Breast epithelium (tissue), 4 donors: ENCODE measurements at places on chromosomes 6 and 20. TPM values are rescaled to one million over a fixed set of nuclear protein-coding genes. Genes with fewer than 3 reads are reported as not detected.

Gene TM9SF4
- total RNA-seq = 26.9 TPM

- H3K27me3 ChIP-seq = no peaks in the 10 kb centered on the region
- H3K36me3 ChIP-seq = no peaks in the 10 kb centered on the region
- no peak for DNase-seq
- H3K27ac ChIP-seq = no peak overlapping the region
These were observed 92.4 kb downstream of the PLCB4 start for GRCh38 chr20:9161311-9161710.

DNA sequence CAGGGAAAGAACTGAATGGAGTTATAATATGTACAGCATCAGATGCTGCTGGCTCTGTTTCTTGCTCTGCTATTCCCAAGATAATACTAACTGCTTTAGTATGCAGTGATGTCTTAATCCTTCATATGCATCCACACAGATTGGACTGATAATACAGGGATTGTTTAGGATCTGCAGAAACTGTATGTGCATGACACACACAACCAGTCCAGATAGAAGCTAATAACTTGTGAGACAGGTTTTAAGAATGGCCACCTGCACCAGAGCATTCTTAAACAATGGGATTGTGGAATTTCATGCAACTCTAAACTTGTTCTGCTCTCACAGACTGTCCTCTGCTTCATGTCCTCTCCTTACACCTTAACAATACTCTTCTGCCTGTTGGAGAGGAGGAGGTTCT, 90.9 kb downstream of the SPTLC3 start:
- no peak for DNase-seq
- H3K4me3 ChIP-seq = no peak overlapping the region
- H3K36me3 ChIP-seq = no peaks in the 10 kb centered on the region
- H3K27ac ChIP-seq = no peak overlapping the region
- H3K27me3 ChIP-seq = no peaks in the 10 kb centered on the region

Gene RIPOR3
- total RNA-seq = 4.5 TPM

DNA sequence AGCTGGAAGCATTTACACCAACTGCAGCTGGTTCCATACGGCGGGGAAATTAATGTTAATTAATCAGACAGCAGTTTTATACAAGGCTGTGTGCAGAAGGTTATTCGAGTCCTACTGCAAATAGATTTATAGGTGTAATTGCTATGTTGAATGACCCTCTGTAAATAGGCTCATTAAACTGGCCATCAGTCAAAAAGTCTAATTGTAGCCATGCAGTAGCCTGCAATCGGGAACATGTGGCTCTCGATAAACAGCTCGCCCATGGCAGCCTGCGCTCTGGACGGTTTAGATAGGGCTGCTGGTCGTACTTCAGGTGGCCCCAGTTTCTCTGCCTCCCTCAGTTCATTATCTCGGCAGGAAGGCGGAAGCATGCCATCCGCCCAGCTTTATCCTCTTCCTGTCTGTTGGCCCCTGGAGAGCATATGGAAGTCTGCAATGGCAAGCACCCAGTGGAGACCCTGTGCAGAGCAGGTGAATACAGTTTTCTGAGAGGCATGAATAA, 143.2 kb downstream of the MBOAT1 start:
- no peaks in the 10 kb centered on the region for H3K4me1 ChIP-seq
- H3K27me3 ChIP-seq = no peaks in the 10 kb centered on the region
- DNase-seq = no peak
- H3K36me3 ChIP-seq = no peaks in the 10 kb centered on the region
- no peak overlapping the region for H3K27ac ChIP-seq
- H3K4me3 ChIP-seq = no peak overlapping the region

DNA sequence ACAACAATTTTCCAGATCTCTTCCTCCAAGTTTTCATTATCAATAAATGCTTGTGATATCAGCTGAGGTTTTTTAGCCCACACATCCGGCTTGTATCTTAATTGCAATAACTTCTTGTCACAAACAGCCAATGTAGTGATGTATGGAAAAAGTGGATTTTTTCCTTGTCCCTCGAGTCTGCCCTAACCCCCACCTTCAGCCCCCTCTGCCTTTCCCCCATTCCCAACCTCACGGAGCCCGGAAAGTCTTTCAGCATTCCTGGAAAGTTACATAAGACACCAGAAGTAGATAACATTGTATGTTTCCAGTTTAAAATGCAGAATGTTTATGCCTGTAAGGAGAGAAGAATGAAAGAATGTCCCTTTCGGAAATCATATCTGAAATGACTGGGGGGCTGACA, 179.2 kb upstream of the PHACTR1 start:
- no peaks in the 10 kb centered on the region for H3K36me3 ChIP-seq
- no peaks in the 10 kb centered on the region for H3K4me1 ChIP-seq
- no peak for DNase-seq
- no peak overlapping the region for H3K27ac ChIP-seq
- no peak overlapping the region for H3K4me3 ChIP-seq

- no peaks in the 10 kb centered on the region for H3K27me3 ChIP-seq
- H3K36me3 ChIP-seq = no peaks in the 10 kb centered on the region
- H3K4me1 ChIP-seq = no peaks in the 10 kb centered on the region
- H3K27ac ChIP-seq = no peak overlapping the region
- H3K4me3 ChIP-seq = no peak overlapping the region
These were observed 20.9 kb upstream of the ILRUN start for GRCh38 chr6:34717466-34717865.

- no peak overlapping the region for H3K4me3 ChIP-seq
- no peaks in the 10 kb centered on the region for H3K4me1 ChIP-seq
- no peaks in the 10 kb centered on the region for H3K27me3 ChIP-seq
- H3K27ac ChIP-seq = no peak overlapping the region
- DNase-seq = no peak
These were observed 32.5 kb downstream of the SLC22A2 start for GRCh38 chr6:160226118-160226591.

DNA sequence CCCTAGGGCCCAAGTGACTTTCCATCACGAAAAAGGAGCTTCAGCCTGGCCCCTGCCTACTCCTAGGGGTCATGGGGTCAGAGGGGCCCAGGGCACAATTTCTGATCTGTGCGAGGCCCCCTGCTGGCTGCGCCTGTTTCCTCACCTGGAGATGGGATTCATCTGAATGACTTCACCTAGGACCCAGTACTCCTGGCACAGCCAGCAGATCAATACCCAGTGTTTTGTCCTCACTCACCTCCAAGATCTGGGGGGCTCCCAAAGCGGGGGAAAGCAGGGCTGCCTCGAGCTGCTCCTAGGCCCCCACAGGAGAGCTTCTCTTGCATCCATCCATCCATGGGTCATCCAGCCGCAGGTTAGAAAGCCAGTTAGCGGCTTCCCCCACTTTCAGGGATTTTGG, 33.8 kb downstream of the CD40 start:
- H3K4me3 ChIP-seq = no peak overlapping the region
- no peak for DNase-seq
- H3K27ac ChIP-seq = no peak overlapping the region
- peaks cover 7% of the 10 kb centered on the region for H3K27me3 ChIP-seq

Gene CPXM1
- 23.1 TPM for total RNA-seq

DNA sequence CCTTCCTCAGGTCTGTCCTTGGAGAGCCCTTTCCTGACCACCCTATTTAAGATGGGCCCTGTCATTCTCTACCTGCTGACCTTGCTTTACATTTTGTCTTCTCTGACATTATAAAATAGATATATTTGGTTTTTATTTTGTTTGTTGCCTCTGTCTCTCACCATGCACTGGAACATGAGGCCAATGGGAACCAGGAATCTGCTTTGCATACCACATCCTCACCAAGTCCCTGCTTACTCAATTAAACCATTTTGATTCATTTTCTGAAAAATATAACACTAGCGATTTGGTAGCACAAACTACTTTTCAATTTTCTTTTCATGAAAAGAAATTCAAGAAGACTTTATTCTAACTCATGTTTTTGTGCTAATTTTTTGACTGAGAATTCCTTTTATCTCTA, 32.8 kb upstream of the POPDC3 start:
- H3K4me3 ChIP-seq = no peak overlapping the region
- no peaks in the 10 kb centered on the region for H3K36me3 ChIP-seq
- H3K27ac ChIP-seq = no peak overlapping the region
- no peak for DNase-seq

GRCh38 chr20:16189371-16189770, 383.9 kb downstream of the KIF16B start:
- no peak for DNase-seq
- no peak overlapping the region for H3K27ac ChIP-seq

GRCh38 chr6:25640446-25640845, 11.6 kb upstream of the SCGN start:
- no peak overlapping the region for H3K4me3 ChIP-seq
- peaks cover 14% of the 10 kb centered on the region for H3K27me3 ChIP-seq
- H3K36me3 ChIP-seq = no peaks in the 10 kb centered on the region
- H3K27ac ChIP-seq = no peak overlapping the region

DNA sequence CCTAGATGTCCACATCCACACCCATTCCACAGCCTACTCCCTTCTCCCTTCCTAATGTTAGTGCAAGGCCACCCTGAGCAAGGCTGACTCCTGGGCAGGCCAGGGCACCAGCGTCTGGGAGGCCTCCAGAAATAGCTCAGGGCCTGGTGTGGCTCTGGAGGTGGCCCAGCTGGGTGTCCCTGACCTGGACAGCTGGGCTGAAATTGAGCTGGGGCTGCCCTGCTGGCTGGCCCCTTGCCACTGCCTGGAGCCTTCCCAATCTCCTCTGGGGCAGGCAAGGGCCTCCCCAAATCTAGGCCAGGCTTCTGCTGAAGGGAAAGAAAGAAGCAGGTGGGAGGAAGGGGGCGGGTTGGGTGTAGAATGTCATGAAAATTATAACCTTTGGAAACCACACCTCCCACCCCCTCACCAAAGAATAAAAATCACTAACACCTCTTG, 2.1 kb downstream of the FAM110A start:
- DNase-seq = no peak
- H3K4me1 ChIP-seq = peaks cover 7% of the 10 kb centered on the region
- H3K4me3 ChIP-seq = no peak overlapping the region
- no peaks in the 10 kb centered on the region for H3K27me3 ChIP-seq

GRCh38 chr6:45543298-45544235, 165.8 kb upstream of the SUPT3H start:
- H3K27ac ChIP-seq = no peak overlapping the region
- H3K36me3 ChIP-seq = no peaks in the 10 kb centered on the region
- no peak for DNase-seq
- H3K27me3 ChIP-seq = no peaks in the 10 kb centered on the region

Gene TAAR1
- not detected for total RNA-seq

GRCh38 chr6:112936504-112936903, 589.4 kb downstream of the RFPL4B start:
- no peak for DNase-seq
- no peaks in the 10 kb centered on the region for H3K4me1 ChIP-seq
- no peaks in the 10 kb centered on the region for H3K36me3 ChIP-seq

Gene PRSS35
- not detected for total RNA-seq

- no peaks in the 10 kb centered on the region for H3K4me1 ChIP-seq
- H3K36me3 ChIP-seq = no peaks in the 10 kb centered on the region
- H3K4me3 ChIP-seq = no peak overlapping the region
- DNase-seq = no peak
- H3K27ac ChIP-seq = no peak overlapping the region
These were observed 20.0 kb upstream of the SPO11 start for GRCh38 chr20:57309544-57310115.

DNA sequence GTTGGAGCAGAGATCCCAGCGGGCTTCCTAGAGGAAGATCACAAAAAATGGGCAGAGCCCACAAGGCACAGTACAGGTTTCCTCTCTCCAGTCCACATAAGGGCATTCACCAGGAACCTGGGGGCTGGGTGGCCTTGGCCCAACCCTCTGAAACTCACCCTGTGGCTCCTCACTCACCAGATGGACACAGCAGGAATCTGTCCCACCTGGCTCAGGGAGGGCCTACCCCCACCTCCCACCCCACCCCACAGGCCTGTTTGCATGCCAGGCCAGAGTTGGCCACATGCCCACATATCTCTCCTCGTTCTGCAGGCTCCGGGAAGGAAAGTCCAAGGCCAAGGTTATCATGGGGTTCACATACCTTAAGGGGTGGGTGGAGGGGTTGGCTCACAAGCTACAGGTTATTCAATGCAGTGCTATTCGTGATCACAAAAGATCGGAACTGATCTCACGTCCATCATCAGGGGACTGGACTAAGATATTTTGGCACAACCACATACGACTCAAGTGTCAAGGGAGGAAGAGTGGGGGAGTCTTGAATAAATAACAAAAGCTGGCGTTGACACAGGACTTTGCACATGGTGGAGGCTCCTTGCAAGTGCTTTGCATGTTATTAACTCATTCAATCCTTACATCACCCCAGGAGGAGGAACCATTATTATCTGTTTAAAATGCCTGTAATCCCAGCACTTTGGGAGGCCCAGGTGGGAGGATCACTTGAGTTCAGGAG, 13.0 kb downstream of the RIPOR3 start:
- no peaks in the 10 kb centered on the region for H3K27me3 ChIP-seq
- no peak overlapping the region for H3K27ac ChIP-seq
- no peaks in the 10 kb centered on the region for H3K36me3 ChIP-seq
